ENCODE measurements at places on chromosomes 3 and 15. TPM values are rescaled to one million over a fixed set of nuclear protein-coding genes. Genes with fewer than 3 reads are reported as not detected.

DNA sequence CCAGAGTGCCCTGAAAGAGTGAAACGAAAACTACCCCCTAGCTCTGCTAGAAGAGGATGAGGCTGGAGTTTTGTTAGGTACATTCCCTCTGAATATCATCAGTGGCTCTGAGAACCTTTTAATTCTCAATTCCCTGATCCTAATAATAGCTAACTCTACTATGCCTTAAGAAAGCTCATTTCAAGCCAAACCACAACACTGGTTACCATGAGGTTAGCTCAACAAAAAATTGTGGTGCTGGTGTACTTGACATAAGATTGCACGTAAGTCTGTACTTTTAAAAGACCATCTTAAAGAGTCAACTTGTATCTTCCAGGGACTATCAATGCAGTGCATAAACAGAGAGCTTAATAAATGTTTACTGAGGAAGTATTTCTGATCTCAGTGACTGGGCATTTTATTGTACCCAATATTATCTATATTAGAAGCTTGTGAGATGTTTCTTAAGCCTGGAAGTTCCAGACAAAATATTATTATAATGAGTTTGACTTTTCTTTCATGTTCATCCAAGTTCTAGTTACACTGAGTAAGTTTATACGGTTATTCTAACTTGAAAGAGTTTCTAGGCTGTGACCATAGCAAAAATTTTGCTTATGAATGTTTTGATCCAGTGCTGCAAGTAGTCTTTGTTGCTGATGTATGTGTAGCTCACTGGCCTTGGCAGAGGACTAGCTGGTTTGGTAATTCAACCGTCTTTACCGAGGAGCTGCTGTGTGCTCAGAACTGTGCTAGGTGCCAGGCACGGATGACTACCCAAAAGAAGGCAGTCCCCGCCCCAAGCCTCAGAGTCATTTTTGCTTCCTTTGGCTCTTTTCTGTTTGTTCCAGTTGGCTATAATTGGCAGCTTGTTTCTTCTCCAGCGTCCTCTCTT lies 334.4 kb upstream of the TRIM42 start:
- peak; percentile 32 for DNase-seq

- DNase-seq, result peak; percentile 49
Measured at GRCh38 chr3:9727041-9727595, 4.4 kb upstream of the BRPF1 start.

Gene PCBP4
- total RNA-seq, result 72.5 TPM

DNA sequence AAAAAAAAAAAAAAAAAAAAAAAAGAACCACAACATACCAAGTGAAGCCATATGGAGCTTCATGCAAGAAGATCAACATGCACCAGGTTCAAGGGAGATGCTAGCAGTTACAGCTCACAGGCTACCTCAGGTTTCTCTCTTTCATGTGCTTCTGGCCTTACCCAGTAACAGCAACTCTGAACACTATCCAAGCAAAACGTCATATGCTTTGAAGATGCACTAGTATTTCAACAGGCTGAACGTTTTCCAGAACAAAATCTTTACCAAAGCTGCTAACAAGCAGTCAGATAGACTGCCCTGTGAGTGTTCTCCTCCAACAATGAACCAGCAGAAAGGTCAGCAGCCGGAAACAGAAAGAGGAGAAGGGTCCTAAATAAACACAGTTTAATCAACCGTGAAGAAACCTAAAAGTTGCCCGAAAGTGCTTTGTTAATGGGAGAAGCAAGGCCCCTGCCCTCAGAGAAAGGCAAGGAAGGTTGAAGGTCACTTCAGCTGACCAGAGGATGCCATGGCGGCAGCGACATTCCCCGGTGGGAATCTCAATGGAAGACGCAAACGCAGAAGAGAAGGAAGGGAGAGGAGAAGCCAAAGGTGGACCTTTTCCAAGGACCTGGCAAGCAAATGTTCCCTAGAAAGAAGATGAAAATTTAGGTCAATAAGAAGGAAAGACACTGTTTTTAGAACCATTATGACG lies 80.1 kb downstream of the CCNL1 start:
- no peak for DNase-seq

Gene PEAK1
- 13.5 TPM for total RNA-seq

- DNase-seq, result no peak
Measured at GRCh38 chr3:124221422-124221821, 229.5 kb upstream of the ROPN1 start.

GRCh38 chr3:160331127-160331937 lies 67.7 kb downstream of the IFT80 start:
- DNase-seq, result peak; percentile 58

DNA sequence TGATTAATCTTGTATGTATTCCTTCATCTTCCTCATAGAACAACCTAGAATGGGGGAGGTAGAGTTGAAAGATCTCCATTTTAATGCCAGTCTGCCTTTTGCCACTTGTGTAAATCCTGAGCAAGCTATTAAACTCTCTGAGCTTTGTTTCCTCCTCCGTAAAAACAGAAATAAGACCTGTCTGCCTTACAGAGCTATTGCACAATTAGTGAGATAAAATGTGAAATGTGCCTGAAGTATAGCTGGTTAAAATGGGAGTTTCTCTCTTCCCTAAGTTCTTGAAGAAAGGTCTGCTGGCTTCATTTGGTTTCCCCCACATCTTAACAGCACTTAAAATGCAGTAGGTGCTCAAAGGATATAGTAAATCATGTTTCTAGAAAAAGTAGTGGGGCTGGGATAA lies 19.0 kb downstream of the ALDH1A2 start:
- no peak for DNase-seq

Gene IL17RD
- 8.8 TPM for total RNA-seq

- DNase-seq, result no peak
Measured at GRCh38 chr3:32483772-32484171, 18.9 kb downstream of the CMTM6 start.

- DNase-seq, result no peak
Measured at GRCh38 chr15:64216730-64217428, 54.1 kb upstream of the PPIB start.

GRCh38 chr3:8650583-8651416 lies 6.2 kb upstream of the SSUH2 start:
- peak; percentile 56 for DNase-seq

Gene GPR149
- not detected for total RNA-seq

DNA sequence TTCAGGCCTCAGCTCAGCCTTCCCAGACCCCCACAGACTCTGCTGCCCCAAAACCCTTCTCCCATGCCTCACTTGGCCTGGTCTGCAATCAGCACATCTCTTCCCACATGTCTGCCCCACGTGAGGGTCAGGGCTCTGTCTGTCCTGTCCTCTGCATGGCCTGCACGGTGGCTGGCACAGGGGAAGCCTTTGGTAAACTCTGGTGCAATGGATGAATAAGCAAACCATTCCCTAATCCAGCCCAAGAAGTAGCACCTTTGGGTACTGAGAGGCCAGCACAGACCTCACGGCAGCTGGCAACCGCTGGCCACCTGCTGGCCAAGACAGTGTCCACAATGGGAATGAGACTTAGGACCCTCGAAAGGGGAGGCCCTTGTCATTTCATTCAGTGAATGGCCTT lies 27.7 kb downstream of the ABTB1 start:
- DNase-seq, result no peak

DNA sequence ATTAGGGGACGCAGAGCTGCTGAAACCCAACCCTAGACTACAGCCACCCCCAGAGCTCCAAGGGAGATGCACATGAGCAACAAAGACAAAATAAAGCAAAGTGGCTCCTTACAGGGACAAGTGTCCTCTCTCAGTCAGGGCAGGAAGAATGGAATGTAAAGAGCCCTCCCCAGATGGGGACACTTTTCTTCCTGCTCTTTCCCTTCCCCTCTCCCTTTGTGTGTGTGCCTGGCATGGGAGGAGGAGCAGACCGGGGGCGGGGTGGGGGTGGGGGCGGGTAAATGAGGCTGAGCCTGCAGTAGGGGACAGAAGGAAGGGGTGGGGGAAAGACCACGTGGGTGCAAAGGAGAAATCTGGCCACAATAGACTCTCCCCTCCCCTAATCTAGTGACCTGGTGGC lies 37.4 kb downstream of the ACAA1 start:
- DNase-seq, result no peak

DNA sequence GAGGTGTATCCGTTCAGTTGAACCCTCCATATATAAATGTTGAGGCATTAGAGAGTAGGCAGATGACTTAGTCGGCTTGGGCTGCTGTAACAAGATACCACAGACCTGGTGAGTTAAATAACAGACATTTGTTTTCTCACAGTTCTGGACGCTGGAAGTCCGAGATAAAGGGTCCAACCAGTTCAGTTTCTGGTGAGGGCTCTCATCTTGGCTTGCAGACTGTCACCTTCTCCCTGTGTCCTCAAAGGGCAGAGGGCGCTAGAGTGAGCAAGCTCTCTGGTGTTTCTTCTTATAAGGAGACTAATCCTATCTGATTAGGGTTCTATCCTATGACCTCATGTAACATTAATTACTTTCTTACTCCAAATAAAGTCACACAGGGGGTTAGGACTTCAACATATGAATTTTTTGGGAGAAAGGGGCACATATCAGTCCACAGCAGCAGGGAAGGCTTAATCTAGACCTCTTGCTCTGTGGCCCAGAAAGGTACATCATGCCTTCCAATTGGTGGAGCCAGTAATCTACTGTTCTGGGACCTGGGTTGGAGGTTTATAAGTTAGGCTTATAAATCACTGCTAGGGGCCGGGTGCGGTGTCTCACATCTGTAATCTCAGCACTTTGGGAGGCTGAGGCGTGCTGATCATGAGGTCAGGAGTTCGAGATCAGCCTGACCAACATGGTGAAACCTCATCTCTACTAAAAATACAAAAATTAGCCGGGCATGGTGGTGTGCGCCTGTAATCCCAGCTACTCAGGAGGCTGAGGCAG lies 26.3 kb upstream of the SLC28A2 start:
- no peak for DNase-seq

GRCh38 chr3:172520301-172520831 lies 2.9 kb downstream of the TNFSF10 start:
- DNase-seq, result peak; percentile 97

DNA sequence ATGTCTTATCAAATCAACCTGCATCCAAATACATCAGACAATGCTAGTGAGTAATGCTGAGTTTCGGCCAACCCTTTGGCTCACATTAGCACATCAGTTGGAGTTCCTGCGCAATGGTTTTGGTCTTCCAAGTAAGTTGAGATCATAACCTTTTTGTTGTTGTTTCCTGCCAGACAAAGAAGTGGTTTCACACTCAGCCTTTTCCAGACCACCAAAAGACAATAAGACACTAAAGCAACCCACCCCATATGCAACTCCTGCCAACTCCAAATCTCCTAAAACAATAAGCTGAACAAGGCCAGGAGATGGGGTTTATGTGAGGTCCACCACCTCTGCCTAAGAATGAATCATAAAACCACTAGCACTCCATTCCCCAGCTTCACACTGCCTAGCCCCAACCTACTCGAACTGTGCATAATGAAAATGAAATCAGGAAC lies 177.0 kb downstream of the ERC2 start:
- DNase-seq, result peak; percentile 73

- peak; percentile 87 for DNase-seq
Measured at GRCh38 chr3:147409143-147410115, at the start of gene ZIC1. Gene ZIC1, plus strand, starts transcription at chr3:147409365. Its CDS starts 748 bp downstream, at chr3:147410113.

DNA sequence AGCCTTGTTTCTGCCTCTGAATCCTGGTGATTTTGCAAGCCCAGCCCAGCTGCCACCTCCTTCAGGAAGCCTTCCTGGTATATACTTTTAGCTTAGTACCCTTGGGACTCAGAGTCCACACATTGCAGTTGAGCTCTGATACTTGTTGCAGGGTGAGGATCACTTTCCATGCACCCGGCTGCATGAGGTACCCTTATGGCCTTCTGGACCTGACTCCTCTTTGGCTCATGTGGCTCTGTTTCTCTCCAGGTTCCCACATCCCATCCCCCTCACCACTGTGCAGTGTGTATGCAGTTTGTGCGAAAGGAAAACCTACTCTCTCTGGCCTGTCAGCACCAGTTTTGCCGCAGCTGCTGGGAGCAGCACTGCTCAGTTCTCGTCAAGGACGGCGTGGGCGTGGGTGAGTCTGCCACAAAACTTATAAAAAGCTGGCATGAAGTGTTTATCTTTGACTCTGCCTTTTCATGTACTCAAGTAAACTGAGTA lies 23.1 kb upstream of the P4HTM start:
- no peak for DNase-seq

GRCh38 chr3:136068708-136069107 lies 103.2 kb downstream of the PPP2R3A start:
- DNase-seq, result peak; percentile 81

DNA sequence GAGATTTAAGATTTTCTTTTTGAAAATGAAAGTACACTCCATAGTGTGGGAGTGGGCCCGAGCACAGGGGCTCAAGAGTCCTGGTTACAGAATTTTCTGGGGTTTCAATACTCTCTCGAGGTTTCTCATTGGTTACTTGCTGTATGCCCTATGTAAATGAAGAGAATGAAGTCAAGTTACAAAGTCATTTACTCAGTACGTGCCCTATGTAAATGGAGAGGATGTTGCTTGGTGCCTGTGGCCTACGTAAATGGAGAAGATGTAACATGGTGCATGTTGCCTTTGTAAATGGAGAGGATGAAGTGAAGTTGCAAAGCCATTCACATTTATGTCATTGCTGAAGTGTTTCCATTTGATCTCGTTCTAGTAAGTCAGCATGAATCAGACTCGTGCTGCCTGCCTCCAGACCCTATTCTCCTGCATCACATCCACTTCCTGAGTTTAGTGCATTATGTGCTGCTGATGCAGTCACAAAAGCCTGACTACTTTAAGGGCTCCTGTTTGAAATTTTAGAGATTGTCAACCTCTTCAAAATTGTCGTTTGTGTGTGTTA lies 302.0 kb downstream of the ZBBX start:
- DNase-seq, result no peak

Gene A4GNT
- total RNA-seq, result not detected

Gene CEP152
- total RNA-seq, result 26.8 TPM

Gene IMPG2
- total RNA-seq, result under 0.01 TPM

DNA sequence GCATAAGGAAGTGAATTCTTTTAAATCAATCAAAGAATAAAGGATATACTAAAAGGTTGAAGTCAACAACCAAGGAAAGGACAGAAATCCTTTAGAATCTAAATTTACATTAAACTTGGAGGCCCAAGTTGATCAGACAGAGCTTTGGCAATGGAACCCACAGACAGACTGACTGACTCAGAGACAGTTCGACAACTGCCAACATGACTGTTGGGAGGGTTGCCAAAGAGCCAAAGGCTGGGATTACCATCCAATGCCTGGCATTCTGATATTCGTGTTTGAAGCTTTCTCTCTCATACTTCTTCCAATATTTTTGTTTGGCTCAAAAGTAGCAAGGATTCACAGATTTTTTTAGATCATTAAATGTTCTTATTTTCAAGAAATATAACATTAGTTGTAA lies 406.1 kb downstream of the PLCL2 start:
- DNase-seq, result peak; percentile 58

All from RPMI7951 (cell line).